ENCODE measurements at places on chromosomes 6 and 20.

- DNase-seq = no peak
Measured at GRCh38 chr20:48105526-48105925, 320.2 kb upstream of the SULF2 start.

- DNase-seq = peak; percentile 82
Measured at GRCh38 chr6:47477497-47478232, at the start of gene CD2AP. TSS of gene CD2AP (plus strand) at chr6:47477789. CDS start at chr6:47478245, 456 bp downstream.

GRCh38 chr6:31737315-31737990 is 1.1 kb upstream of the CLIC1 start:
- no peak for DNase-seq

DNA sequence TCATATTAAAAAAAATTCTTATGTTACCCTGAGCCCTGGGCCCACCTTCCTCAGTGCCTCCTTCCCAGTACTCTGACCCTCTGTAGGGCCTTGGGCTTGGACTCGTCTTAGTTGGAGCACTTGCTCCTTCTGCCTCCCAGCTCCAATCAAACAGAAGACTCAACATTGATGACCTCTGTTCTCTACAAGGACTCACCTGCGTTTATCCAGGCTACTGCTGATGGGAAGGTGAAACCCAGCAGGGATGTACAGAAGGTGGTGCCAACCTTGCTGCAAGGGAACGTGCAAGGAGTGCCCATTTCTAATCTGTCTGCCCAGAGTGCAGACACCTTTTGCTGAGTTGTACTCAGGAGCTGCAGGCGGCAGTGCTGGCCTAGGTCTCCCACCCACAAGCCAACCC is 38.9 kb downstream of the FYN start:
- no peak for DNase-seq

- DNase-seq = no peak
Measured at GRCh38 chr6:158256746-158257424, 55.4 kb upstream of the TULP4 start.

- DNase-seq = no peak
Measured at GRCh38 chr20:52681288-52681687, 290.9 kb upstream of the TSHZ2 start.

DNA sequence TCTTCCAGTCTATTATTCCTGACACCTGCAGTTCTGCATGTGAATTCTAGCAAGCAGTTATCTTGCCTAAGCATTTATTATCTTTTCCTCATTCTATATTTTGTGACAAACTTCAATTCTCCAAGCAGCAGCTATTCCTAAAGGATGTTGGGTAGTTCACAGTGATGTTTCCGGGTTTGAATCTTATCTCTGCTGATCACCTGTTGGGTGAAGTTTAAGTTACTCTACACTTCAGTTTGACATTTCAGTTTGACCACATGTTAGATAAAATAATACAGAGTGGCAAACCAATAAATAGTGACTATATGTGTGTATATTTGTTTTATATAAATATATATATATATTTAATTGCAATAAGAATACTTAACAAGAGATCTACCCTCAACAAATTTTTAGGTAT is 168.6 kb downstream of the ADGRG6 start:
- no peak for DNase-seq

DNA sequence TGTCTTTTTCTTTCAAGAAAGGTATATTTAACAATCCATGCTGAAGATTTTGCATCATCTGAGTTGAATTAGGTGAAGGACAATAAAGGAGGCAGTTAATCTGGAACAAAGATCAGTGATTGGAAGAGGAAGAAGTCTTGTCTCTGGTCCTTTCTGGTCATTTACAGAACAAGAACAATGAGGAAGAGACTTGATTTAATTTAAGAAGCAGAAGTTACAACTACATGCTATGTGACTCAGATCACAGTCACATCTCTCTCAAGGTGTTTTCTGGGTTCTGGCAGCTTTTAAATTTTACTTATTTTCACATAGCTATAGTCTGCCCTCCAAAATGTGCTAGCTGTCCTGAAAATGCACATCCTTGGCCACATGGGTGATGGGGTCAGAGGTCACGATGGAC is 53.5 kb upstream of the DEK start:
- DNase-seq = no peak

DNA sequence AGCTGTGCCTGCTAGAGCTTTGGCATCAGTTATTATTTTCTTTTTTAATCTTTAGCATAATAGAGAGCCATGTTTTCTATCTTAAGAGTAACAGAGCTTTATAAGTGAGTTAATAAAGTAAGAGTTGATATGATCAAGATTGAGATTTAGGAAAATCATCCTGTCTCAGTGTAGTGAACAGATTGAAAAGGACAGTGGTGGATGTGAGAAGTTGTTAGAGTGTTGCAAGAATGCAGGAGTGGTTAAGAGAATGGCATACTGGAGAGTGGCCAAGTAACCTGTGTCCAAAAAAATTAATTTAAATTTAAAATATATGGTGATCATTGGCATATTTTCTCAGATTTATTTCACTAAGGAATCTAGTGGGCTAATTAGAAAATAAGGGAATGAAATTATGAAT is 629.3 kb downstream of the GRIK2 start:
- DNase-seq = no peak

DNA sequence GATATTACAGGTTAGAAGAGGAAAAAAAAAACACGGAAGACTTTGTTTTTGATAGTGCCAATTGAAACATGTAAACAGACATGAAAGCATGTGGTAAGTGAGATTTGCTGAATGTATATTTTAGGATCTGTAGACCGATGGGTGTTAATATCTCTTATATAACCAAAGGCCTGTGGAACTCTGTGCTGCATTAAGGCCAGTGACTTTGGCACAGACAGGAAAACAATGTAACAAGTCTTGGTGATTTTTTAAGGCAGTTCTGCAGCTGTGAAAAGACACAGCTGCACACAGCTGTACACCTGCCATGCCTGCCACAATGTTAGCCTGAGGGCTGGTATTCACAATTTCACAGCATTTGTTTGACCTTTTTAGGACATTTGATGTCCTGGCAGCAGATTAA is 6.1 kb downstream of the SOBP start:
- no peak for DNase-seq

DNA sequence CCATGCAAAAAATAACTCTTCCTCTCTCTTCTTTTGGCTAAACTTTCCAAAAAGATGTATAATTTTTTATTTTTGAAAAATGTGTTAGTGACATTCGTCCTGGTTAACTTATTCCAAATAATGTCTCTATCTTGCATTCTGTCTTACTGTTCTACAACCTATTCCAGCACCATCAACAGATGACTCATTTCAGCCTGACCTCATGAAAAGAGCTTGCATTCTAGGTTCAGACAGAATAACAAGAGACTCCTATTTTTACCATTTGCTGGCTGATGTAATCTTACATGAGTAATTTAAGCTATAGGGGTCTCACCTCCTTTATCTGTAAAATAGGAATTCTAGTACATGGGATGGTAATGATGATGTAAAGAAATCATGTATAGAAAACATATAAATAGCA is 109.0 kb downstream of the FUT9 start:
- DNase-seq = no peak

DNA sequence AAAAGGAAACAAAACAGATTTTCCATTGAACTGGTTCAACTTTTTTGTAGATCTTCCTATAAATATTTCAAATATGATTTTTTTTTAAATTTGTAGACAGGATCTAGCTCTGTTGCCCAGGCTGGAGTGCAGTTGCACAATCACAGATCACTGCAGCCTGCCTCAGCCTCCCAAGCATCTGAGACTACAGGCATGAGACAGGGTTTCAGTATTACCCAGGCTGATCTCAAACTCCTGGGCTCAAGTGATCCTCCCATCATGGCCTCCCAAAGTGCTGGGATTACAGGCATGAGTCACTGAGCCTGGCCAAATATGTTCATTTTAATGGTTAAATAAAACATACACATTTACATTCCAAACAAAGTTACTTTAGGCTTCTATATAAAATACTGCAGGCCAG is 33.6 kb downstream of the SAMHD1 start:
- DNase-seq = no peak

DNA sequence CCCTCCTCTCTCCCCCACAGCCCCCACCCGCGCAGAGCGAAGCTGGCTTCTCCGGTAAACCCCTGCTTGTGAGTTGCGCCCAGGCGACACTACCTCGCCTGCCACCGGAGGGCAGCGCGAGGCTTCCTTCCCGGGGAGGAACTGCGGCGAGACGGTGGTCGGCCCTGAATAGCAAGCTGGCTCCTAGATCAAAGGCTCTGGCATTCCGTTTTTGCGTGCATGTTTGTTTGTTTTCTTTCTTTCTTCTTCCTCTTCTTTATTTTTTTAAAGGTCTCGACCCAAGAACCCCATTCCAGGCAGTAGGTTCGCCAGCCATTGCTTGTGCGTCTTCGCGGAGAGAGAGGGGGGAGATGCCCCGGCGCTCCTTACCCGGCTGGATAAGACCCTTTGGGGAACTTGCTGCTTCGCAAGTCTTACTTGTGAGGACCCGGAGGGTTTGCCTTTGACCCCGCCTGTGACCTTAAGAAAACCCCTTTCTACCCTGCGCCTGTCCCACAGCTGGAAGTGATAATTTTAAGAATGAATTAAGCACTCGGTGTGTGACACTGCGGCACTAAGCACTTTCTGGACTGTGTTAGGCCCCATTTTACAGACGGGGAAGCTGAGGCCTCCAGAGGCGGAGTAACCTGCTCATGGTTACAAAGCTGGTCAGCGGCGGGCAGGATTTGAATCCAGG is 92.7 kb upstream of the SIRPA start:
- no peak for DNase-seq

- DNase-seq = no peak
Measured at GRCh38 chr6:123526128-123526527, 110.6 kb downstream of the TRDN start.

DNA sequence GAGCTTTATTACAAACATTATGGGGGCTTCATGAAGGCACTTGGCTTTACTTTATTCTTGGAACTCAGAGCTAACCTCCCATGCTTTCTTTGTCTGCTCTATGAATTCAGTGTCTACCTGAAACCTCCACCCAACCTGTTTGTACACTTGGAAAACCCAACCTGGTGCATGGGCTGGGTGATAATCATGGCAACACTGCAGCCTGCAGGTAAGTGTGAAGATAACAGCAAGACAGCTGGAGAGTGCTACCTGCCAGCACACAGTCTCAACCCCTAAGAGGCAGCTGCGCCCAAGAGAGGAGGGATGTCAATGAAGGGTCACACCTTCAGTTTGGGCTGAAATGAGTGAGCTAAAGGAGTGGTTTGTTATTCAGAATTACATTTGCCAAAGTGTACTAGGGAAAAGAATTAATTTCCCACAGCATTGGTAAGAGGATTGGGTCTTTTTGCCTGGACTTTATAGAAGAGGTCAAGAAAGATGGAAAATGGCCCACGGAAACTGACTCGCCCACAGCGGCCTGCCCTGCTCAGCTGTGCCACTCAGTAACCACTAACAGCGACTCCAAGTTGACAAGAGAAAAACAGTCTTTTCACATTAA is 24.4 kb downstream of the FOXQ1 start:
- no peak for DNase-seq

GRCh38 chr20:49769048-49769581 is 43.5 kb upstream of the SLC9A8 start:
- no peak for DNase-seq

- peak; percentile 66 for DNase-seq
Measured at GRCh38 chr20:25057234-25058050, 497 bp downstream of the ACSS1 start.

DNA sequence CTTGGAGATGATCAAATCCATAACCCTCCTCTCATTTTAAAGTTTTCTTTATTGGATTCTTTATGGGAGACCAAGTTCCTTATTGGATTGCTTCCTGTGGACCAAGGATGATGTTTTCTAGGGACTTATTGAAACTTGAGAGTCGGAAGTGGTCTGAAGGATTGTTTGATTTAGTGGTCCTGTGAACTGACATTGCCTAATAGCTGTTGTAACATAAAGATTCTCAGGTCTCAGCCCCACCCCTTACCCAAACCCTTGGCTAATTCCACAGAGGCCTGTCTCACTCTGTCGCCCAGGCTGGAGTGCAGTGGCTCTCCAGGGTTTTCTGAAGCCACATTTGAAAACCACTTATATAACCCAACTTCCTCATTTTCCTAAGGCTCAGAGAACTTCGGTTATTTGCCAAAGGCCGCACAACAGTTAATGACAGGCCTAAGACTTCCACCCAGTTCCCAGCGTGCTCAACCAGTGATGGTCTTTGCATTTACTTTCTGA is 77.0 kb downstream of the ATXN1 start:
- DNase-seq = no peak

DNA sequence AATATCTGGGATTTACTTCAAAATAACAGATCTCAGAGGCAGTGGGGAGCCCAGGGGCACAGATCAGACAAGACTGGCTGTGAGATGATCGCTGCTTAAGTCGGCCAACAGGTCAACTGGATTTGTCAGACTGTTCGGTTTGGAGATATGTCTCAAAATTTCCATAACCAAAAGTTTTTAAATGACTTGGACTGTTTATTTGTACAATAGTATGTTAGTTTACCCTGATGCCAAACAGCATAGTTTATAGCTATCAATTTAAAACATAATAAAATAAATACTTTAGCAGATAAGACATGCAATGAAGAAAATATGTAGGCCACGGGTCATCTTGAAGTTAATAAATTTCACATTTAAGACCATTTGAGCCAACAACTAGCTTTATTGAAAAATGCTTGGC is 126.7 kb downstream of the IRF4 start:
- DNase-seq = no peak

- no peak for DNase-seq
Measured at GRCh38 chr20:41048461-41049301, 20.1 kb downstream of the TOP1 start.

DNA sequence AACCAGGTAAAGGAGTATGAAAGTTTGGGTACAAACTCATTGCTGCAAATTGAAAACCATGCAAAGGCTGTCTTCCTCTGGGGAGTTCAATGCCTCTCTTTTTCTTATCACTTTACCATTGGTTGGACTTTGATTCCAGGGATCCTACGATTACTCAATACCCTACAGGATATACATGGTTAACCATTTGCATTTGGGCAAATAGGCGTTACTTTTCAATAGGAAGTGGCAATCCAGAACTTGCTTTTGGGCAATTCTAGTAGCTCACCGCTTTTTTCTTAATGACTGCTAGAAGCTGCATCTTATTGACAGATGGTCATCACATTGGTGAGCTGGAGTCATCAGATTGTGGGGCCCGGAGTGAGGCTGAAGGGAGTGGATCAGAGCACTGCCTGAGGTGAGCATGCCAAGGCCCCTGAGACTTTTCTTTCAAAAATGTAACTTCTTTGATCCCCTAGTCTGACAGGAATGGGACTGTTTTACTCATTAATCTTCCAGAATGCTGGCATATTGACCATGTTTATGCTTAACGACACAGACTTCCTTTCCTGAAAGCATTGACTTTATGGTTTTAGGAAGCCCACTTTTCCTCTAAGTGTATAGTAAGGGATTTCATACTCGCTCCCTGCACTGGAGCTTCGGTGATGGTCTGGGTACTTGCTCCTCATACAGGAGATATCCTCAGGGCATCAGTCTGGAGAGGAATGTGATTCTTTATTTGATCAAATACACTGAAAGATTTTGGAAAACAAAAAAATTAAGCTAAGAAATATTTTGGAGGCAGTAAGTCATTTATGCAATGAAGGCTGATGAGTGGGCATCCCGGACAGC is at the start of gene CCR6:
CCR6 (plus strand) TSS at position 270 of the 831 bp plus-strand sequence. CDS start 13,039 bp downstream, outside the sequence.
- DNase-seq = no peak

- no peak for DNase-seq
Measured at GRCh38 chr6:6248651-6249050, 71.8 kb downstream of the F13A1 start.

GRCh38 chr6:155313602-155314091 is 637 bp downstream of the TFB1M start:
- no peak for DNase-seq

Measured in activated CD8-positive, alpha-beta memory T cell treated with anti-CD3 and anti-CD28 coated beads for 4 hours (primary cell).